ENCODE measurements at places on chromosomes 2 and 18.

- no peak for DNase-seq
Observed at GRCh38 chr2:79041032-79041448, 15.5 kb downstream of the REG3G start.

DNA sequence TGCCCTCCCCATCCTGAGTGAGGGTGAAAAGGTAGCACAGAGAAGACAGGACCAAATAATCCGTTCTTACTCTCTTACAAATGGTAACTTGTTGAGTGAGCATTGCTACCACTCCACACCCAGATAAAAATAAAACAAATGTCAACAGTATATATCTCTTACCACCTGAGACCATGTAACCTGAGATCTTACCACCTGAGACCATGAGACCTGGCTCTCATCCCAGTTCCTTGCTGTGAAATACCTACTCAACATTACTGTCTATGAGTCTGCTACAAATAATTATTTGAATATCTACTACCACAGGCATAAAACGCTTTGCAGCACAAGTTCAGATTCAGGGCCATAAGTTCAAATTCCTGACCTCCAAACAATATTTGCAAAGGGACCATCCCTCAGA, 234.7 kb downstream of the C1D start:
- DNase-seq: no peak

DNA sequence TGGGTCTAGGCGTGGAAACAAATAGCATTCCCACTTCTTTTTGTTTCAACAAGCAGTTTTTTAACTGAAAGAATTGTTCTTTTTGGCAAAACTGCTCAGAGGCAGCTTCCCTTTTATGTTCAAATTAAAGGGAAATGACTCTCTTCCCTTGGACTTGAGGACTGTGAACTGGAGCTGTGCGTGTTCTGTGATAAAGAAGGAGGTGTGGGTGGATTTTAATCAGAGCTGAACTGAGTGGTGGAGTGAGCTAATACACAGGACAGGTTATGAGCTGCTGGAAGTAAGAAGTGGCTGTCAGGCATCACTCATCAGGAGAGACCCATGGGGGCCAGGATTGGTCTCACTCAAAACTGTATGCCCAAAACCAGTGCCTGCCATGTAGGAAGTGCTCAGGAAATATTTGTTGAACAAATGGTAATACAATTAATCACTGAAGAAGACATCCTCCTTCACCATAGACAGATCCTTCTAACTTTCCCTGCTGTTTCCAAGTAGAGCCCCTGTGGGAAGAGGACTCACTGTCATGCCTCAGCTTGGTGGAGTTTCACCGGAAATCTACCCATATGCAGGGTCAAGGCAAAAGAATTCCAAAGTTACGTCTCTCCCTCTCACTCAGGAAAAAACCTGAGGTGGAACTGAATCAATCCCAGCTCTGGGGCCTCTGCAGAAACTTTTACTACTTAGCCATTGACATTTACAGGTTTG, 55.9 kb downstream of the FEZ2 start:
- no peak for DNase-seq

DNA sequence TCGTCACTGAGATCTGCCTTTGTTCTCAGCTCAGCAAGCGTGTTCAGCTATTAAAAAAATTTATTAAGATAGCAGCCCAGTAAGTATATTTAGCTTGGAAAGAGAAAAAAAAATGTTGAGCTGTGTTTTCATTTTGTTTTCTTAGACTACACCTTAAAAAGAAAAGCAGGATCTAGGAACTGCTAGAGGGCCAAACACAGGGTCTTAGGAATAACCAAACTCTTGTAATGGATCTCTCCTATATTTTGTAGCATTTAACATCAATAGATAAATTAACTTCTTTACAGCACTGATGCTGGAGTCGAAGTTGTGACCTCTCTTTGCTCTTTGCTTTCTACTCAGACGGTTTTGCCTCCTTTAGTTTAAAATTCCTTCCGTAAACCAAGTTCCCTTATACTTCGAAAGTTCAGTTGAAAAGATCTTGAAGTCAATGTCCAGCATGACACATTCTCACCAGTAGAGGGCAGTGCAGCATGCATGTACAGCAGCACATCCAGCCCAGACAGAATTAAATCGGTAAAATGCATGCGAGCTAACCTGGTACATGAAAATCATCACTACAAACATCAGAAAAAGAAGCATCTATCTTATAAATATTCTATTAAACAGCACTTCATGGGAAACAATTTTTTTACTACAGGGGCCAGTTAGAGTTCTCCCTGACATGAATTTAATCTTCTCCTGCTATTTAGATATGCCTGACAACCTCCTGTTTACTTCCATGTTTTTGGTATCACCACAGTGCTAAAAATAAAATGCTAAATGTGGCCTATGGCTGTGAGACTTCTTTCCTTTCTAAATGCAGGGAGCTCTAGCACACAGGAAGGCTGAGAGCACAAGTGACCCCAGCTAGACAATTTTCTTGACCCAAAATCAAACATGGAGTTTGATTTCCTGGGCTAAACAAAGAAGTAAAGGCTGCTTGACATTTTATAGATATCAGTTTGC, 48.2 kb upstream of the MAP3K20 start:
- DNase-seq: peak; percentile 3

DNA sequence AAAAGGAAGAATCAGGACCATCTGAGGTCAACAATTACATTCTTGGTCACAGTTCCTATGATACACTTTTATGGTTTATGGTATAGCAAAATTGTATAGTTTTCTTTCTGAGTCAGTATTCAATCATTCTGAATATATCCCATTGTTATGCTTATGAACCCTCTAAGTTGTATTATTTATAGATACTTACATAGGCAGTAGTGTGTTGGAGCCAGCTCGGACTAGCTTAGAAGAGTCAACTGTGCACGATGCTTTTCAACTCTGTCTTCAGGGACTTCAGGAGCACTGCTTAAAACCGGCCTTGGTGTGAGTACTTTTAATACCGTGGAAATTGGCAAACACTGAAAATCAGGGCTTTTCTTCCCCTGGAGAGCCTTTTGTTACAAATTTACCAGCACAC, 215.7 kb downstream of the IKZF2 start:
- no peak for DNase-seq

DNA sequence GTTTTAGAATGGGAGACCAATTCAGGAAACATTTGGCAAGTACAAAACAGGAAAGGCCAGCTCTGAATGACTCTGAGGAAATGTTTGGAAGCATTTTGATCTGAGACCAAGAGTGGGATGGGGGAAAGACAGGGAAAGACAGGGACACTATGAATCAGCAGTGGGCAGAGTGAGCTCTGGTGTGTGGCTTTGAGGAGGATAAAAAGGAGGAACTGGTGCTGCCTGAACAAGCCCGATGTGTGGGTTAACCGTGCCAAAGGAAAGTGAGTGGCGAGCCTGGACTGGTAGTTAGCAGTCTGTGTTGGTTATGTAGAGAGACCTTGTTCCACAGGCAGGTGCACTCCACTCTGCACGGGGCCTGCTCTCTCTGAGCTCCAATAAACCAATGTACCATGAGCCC, 5.3 kb downstream of the MFSD6 start:
- DNase-seq: no peak

DNA sequence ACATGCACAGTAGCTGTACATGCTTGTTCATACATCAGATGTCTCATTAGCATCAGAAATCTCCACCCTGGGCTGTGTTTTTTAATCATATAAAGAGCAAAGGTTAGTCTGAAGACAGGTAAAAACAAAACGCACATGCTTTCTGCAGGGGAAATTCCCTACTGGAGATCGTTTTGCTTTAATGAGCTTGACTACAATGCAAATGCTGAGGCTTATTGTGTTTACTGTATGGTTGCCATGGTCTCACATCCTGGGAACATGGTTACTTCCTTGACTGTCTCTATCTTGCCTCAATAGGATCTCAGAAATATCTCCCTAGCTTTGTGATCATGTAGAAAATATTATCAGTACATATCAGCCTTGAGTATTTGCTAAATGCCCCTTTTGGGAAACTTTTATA, 336.5 kb upstream of the TFPI start:
- no peak for DNase-seq

- no peak for DNase-seq
Observed at GRCh38 chr18:49784427-49785185, 28.7 kb downstream of the ACAA2 start.

DNA sequence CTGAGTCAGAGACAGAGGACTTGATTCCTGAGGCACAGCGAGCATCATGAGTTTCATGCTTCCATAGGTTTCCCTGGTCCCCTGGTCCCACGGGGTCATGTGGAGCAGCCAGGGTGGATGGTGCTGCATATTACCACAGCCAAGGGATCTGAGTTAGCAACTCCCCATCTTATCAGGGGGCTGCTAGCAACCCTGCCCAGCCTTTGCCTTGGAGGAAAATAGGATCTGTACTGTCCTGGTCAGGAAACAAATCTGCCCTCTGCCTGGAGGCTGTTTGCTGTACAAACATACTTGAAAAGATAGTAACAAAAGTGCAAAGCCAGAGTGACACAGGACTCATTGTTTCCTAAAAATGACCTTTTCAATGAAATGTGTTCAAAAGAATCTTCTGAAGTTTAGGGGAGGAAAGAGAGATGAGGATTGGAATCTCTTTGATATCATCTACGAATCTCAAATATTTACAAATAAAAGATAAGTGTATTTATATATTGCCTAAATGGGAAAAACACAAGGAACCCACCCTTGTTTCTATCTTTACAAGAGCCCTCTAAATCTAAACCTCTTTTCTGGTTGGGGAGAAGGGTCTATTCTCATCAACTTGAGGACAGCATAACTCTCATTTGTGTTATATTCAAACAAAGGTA, 194.8 kb downstream of the CD226 start:
- DNase-seq: no peak

- DNase-seq: no peak
Observed at GRCh38 chr2:190979906-190980629, 33.9 kb downstream of the STAT1 start.

GRCh38 chr2:38740851-38741731, 10.1 kb downstream of the SRSF7 start:
- peak; percentile 7 for DNase-seq

DNA sequence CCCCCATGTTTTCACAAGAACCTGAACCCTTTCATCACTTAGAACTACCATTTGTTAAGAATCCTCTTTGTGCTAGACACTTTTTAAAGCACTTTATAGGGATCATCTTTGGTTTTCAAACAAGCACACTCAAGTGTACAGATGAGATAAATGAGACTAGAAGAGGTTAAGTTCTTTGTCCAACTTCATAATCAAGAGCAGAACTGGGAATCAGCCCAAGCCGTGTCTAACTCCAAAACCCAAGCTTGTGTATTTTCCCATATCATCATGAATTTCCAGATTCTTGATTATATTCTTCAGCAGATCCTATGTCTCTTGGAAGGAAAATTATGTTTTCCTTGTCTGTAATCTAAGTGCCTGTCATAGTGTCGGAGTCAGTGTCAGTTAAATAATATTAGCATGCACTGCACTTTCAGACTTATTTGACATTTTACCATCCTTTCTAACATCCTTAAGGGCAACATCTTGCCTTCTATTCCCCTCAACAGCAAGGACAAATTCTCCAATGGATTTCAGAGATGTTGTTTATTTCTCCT, 123.0 kb upstream of the SETBP1 start:
- DNase-seq: no peak

DNA sequence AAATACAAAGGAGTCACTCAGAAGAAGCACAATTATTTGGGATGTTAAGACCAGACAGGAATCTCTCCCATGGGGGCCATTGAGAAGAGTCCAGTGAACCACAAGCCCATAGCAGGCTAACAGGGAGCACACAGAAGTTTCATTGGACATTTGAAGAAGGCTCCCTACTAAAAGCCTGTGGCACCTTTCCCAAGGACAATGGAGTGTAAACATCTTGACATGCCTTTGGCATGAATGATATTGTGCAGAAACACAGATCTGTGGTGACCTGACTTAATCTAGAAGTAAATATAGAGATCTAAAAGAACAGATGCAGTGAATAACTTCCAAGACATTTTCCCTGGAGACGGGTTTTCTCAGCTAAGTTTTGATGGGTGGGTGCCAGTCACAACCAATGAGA, 221.5 kb downstream of the EPHA4 start:
- no peak for DNase-seq

DNA sequence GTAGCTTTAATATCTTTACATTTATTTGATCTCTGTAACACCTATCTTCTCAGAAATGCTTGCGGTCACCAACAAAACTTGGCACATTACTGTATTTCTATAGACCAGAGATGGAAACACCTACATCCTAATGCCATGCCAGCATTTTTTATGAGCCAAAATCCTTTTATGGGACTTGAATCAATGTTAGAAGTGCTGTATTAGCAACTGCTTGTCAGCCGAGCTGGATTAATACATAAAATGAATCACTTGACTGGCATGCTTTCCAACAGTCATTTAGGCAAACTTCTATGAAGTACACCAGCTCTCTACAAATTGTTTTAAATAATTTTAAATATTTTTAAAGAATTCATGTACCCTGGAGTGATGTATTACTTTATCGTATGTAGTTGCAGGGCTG, 272.9 kb upstream of the NRP2 start:
- DNase-seq: no peak
